ENCODE measurements at places on chromosomes 6 and 20.
A peak's percentile ranks its signal among the peaks of the same experiment; 100 is the strongest.

DNA sequence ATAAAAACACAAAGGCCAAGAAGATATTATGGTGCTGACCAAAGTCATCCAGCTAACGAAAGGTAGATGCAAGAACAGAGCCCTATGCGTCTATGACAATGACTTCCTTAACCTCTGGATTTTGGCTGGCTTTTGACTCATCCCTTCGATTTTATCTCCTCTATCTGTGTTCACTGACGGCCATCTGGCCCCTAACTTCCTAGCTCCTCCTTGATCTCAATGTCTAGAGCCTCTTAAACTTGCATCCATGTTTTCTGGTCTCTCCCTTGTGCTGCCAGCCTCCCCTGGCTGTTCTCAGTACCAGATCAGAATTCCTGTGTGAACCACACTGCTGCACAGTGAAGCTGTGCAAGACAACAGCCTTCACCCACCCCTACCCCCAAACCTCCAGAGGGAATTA is 452.9 kb downstream of the UTRN start:
- DNase-seq = no peak

- DNase-seq = no peak
These were observed 78.7 kb downstream of the PLCB4 start for GRCh38 chr20:9147547-9148024.

GRCh38 chr6:154914288-154914687 is 80.8 kb upstream of the TIAM2 start:
- DNase-seq = no peak

DNA sequence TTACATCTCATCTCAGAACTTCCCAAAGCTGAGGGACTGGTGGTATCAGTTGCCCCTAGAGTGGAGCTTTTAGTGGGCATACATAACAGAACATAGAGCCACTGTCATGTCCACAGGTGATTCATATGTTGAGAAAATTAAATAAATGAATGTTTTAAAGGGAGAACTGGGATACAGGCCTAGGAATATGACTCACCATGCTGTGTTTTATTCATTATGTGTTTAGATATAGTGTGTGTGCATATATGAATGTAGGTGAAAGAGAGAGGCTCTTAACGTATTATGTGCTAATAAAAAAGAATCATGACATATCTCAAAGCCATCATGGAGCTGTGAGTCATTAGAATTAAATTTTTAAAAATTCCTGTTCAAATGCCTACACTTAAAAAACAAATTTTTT is 332.2 kb upstream of the RSPO3 start:
- no peak for DNase-seq

GRCh38 chr6:82818727-82819126 is 246.9 kb downstream of the UBE3D start:
- DNase-seq = no peak

DNA sequence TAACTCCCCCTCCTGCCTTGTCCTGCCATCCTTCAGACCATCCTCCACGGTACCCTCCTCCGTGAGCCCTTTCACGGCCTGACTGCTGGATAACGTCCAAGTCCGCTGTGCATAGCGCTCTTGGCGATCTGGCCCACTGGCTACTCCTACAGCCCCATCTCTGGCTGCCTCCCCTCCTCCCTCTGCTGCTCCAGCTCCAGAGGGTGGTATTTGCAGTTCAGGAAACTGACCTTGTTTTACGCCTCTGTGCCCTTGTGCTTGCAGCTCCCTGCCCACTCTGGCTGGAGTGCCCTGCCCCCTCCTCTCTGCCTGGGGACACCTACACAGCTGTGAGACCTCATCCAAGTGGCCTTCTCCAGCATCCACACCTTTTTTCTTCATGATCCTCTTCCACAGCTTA is 6.5 kb upstream of the RREB1 start:
- no peak for DNase-seq

DNA sequence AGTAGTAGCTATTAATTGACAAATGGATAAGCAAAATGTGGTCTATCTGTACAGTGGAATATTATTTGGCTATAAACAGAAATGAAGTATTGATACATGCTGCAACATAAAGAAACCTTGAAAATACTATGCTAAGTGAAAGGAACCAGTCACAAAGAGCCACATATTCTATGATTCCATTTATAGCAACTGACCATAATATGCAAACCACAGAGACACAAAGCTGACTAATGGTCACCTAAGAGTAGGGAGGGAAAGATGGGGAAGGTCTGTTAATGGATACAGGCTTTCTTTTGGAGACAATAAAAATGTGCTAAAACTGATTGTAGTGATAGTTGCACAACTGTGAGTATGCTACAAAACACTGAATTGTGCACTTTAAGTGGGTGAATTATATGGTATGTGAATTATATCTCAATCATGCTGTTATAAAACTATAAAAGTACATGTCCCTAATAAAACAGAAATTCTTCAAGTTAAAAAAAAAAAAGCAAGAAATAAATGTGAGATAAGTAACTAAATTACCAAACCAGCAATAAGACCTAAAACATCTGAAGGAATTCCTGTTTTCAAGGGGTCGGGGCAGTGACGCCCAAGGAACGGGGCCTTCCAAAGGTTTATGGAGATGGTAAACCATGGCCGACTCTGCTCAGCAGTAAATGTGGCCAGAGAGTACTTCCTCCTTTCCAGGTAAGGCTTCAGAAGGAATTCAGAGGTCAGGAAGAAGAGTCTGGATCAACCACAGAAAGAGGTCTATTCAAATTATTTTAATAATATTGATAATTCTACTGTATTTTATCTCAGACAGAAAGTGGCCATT is 75.4 kb downstream of the ARHGAP18 start:
- no peak for DNase-seq

GRCh38 chr6:148761527-148762011 is 14.7 kb downstream of the UST start:
- DNase-seq = no peak

DNA sequence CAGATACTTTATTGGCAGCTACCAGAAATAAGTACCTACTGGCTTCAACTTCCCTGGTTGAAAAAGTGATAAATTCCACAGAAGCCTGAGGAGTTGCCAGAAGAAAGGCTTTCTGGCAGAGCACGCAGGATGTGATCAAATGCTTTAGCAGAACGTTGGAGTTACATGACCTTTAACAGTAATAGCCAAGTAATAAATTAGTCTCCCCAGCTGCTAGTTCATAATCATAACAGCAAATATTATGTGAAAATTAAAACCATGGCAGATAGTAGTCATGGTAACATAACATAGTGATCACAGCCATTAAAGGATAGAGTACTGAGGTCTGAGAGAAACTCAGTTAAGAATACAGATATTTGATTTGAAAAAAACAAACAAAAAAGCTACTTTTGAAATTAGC is 567.7 kb downstream of the ADGRB3 start:
- DNase-seq = no peak

- peak; percentile 90 for DNase-seq
These were observed at the start of gene PRR3 for GRCh38 chr6:30556906-30557682. Gene PRR3, plus strand, starts transcription at chr6:30557295. Its CDS starts 50 bp downstream, at chr6:30557345.

DNA sequence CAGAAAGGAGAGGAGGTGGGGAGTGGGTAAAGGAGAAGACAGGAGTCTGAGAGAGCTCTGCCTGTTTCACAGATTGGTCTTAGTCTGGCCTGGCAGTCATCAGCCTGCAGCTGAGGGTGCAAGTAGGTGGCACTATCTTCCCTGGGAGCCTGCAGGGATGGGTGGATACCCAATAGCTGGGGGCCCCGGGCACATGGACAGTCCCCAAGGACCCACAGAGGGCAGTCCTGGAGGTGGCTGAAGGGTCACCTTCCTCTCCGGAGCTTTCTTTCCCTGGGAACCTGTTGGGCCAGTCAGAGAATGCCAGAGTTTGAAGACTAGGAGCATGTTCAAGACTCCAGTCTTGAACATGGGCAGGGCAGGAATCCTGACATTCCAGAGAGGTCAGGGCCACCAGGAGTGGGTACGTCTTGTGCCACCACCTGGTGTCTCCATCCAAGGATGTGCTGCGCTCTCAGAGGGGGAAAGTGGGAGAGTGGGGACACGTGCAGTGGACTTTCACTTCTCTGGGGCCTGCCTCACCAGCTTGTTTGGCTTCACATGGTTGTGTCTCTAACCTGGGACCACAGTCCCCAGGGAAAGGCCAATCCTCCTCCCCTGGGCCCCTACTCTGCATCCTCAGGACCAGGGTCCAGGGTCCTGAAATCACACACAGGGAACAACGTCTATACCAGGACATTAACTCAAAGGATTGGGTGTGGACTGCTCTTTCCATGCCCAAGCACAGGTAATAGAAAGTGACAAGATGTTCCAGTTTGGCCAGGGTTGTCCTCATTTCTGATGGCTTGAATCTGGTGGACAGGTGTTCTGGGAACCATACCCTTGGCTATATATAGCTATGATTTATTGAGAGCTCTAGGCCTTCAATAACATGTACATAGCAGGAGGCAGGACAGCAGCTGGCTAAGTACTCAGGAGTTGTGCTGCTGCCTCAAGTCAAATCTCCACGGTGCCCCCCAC is 18.0 kb downstream of the AARS2 start:
- DNase-seq = no peak

GRCh38 chr20:61900011-61900944 is 165.4 kb downstream of the TAF4 start:
- DNase-seq = no peak

- no peak for DNase-seq
These were observed 650 bp downstream of the DCBLD1 start for GRCh38 chr6:117483004-117483644.

DNA sequence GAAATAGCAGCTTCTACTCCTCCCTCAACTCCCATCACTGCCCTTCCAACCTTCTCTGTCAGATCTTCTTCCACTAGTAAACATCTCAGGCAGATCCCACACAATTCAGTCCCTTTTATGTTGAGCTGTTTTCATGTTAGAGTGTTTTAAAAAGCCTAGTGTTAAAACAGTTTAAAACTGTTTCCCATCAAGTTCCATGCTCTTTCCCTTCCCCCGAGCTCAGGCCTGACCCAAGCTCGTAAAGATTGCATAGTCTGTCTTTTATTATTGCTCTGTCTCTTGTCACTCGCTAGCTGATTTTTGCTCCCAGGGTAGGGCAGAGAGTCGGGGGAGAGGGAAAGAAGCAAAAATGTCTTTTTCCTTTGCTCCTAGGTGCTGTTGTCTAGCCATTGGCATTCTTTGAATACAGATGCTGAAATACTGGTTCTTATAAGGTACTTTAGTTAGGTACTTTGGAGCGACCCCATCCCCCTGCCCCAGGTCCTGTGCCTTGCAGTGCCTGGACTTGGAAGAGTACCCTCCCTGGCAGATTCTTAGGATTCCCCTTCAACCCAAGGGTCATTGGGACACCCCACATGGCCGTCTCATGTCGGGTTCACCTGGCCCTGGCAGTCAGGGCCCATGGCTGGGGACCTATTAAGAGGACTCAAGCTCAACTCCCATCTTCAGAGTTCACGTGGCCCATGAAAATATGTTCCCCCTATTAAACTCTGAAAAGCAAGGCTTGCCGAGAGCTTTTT is 101.2 kb upstream of the ARMC2 start:
- DNase-seq = no peak

GRCh38 chr6:96499781-96500180 is 21.8 kb upstream of the UFL1 start:
- DNase-seq = no peak

GRCh38 chr20:38584099-38584763 is 3.2 kb downstream of the ADIG start:
- DNase-seq = no peak

GRCh38 chr6:9620263-9620662 is 794.6 kb downstream of the TFAP2A start:
- DNase-seq = no peak

- DNase-seq = no peak
These were observed 185.6 kb downstream of the GJA10 start for GRCh38 chr6:90079560-90080490.

- no peak for DNase-seq
These were observed 8.5 kb upstream of the SLC12A5 start for GRCh38 chr20:46020555-46020954.

DNA sequence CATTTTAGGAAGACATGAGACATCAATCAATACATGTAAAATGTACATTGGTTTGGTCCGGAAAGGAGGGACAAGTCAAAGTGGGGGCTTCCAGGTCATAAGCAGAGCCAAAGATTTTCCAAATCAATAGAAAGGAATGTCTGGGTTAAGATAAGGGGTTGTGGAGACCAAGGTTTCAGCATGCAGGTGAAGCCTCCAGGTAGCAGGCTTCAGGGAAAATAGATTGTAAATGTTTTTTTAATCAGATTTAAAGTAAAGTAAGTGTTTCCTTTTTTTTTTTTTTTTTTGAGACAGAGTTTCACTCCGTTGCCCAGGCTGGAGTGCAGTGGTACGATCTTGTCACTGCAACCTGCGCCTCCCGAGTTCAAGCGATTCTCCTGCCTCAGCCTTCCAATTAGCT is 16.8 kb upstream of the SERPINB9 start:
- DNase-seq = no peak

- DNase-seq = no peak
These were observed 499.1 kb upstream of the MAN1A1 start for GRCh38 chr6:119848696-119849095.

- no peak for DNase-seq
These were observed 70.2 kb downstream of the BLOC1S5 start for GRCh38 chr6:7993952-7994351.

- DNase-seq = no peak
These were observed 868 bp downstream of the MC3R start for GRCh38 chr20:56249244-56249955.

- DNase-seq = no peak
These were observed 32.5 kb upstream of the DLGAP4 start for GRCh38 chr20:36273414-36274180.

DNA sequence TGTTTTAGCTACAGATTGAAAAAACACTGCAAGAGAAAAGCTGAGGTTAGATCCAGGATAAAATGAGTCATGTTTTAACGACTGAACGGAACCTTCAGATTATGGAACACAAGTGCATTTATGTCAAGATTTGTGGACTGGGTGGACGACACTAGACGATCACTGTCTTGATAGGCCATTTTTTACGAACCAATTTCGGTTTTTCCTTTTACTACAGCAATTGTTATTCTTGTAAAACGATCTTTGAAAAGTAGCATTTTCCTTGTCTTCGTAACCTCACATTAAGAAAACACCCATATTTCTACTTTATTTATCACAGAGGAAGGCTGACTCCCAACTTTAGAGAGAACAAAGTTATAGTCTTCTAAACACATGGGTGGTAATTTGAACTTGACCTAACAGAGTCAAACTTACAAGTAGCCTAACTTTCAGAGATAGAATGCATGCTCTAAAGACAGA is 294.2 kb upstream of the TCF21 start:
- DNase-seq = no peak

DNA sequence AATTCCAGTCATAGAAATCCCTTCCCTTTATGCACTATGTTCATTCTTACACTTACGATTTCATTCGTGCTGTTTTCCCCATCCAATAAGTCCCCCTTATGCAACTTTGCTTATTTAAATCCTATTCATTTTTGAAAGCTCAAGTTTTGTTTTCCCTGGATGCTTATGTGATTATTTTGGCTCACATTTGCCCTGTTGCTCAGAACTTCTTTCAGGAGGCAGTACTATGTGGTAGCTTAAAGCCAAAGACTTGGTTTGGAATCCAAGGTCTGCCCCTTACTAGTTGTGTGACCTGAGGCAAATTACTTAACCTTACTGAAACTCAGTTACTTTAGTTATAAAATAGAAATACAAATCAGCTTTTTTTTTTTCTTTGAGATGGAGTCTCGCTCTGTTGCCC is 59.6 kb downstream of the MOXD1 start:
- DNase-seq = peak; percentile 74

- DNase-seq = no peak
These were observed 58.3 kb upstream of the HFE start for GRCh38 chr6:26028746-26029569.

Measured in fibroblast of the conjunctiva (primary cell).